ENCODE measurements at places on chromosomes 2 and 18.

DNA sequence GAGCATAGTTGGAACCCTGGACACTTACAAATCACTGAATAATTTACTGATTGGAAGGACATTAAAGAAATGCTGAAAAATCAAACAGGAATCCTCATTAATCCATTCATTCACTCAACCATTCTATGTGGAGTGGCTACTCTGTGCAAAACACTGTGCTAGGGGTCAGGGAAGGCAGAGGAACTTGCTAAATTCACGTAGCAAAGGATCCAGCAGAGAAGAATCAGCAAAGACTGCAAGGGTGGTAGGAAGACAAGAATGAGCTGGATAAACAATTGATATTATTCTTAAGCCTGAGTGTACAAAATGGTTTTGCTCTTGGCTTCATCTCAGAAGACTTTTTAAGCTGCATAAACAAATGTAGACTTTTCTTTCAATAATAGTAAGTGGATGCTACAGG lies 164.3 kb upstream of the CAVIN2 start:
- no peak for DNase-seq

DNA sequence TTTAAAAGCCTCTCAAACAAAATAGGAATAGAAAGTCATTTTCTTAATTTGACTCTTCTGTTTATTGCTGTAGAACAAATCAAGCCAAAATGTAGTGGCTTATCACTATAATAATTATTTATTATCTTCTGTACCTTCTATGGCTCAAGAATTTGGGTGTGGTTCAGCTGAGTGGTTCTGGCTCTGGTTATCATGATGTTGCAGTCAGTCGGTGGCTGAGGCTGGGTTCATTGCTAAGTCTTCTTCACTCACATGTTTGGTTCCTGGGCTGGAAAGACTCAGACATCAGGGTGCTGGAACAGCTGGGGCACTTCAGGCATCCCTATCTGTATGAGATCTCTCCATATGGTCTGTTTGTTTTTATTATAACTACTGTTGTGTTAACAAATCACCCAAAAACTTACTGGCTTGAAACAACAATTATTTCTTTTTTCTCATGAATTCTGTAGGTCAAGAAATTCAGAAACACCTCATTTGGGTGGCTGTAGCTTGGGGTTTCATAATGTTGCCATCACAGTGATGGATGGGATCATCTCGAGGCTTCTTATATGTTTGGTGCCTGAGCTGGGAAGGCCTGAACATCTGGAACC lies 242.6 kb upstream of the FBXO11 start:
- no peak for DNase-seq

DNA sequence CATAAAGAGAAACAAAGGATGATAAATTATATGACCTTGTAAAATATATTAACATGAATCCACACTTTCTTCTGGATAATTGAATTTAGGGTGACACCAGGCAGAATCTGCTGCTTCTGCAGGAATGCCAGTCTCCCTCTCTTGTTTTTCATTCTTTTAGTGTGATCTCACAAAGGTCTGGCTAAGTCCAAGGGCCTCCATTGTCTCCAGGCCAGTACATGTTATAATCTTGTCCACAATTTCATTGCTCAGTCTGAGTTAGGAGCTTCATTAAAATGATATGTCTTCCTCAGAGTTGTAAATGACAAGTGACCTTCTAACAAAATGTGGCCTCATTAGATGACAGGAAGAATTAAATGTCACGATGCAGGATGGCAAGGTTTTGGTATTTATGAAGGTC lies 110.2 kb downstream of the APOB start:
- no peak for DNase-seq

GRCh38 chr2:240502059-240502429 lies 55.7 kb downstream of the ANKMY1 start:
- DNase-seq, result no peak

DNA sequence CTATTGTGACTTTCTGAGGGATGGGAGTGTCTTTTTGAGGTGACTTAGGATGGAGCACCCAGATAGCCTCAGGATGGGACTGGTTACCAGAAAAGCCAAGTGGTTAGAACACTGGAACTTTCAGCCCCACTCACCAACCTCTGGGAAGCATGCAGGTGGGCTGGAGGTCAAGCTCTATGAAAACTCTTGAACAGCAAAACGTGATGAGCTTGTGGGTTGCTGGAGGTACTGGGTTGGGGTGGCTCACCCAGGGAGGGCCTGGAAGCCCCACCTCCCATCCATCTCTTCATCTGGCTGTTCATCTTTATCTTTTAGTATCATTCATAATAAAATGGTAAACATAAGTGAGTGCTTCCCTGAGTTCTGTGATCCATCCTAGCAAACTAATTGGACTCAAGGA lies 216.4 kb downstream of the SPP2 start:
- no peak for DNase-seq

DNA sequence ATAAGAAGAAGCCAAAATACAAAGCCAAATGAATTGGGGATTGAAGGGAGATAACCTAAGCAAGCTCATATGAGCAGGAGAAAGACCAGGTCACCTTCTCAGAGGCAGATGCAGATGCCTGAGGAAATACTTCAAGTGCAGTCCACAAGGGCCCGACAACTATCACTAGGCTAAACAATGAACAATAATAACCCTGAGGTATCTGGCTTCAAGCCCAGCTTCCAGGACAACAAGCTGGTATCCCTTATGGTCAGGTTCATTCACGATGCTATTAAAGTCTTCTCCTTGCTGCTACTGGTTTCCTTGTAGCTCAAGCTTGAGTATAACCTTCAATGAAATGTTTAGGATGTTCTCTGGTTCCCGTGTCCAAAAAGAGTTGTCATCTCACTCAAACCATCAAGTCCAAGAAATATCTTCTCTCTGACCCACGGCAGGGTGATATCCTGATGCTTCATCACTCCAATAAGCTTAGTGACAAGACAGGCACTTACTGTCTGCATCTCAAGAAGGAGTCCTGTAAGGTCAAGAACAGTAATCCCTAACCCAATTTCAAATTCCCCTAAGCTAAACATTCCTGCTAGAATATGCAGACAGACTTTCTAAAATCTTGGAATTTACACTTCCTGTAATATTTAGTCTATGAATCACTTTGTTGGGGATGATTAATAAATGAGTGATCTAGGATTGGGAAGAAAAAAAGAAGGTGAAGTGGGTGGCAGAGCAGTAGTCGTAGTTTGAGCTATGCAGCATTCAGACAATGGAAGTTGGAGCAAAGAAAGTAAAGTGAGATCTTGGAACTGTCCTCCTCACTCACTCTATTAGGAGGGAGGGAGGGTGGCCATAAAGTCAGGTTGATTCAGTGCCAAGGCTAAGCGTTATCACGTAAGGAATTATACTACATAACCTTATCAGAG lies 33.1 kb downstream of the CHN1 start:
- no peak for DNase-seq

GRCh38 chr18:66734451-66734850 lies 130.6 kb upstream of the CDH19 start:
- no peak for DNase-seq

GRCh38 chr2:232134939-232135338 lies 173.4 kb downstream of the DIS3L2 start:
- no peak for DNase-seq

DNA sequence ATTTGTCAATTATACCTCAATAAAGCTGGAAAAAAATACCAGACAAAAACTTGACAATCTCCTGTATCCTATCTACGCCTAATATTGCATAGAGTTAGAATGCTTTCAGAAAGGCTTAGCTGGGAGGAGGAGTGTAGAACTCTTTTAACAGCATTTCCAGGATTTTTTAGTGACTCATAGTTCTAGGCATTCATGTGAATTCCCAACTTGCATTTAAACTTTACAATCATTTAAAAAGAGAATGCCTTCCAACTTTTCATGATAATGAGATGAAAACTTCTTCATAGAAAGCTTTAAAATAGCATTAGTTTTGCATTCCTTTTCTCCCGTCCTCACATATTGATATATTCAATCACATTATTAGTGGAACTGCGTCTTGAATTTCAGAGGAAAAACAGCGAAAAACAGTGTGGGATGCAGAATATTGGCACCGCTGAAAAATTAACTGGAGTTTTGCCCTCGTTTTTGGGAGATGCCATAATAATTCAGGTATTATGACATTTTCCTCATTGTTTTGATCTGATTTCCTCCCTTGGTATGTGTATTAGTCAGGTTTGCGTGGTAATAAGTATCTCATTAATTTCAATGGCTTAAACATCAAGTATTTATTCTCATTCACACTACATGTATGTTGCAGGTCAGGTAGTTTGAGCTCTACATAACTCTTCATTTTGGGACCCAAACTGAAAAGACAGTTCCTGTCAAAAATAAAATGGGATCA lies 293.2 kb upstream of the FIGN start:
- DNase-seq, result no peak

All from NCI-H1930 (cell line).